ENCODE measurements at places on chromosomes 2 and 18. TPM values are rescaled to one million over a fixed set of nuclear protein-coding genes. Genes with fewer than 3 reads are reported as not detected.

The SOX11 gene
- total RNA-seq: not detected

The ZNF892 gene
- 6.4 TPM for total RNA-seq

The CCDC178 gene
- total RNA-seq: not detected

The FOXI3 gene
- total RNA-seq: not detected

The FIGN gene
- total RNA-seq: 6.5 TPM

The RAB10 gene
- total RNA-seq: 150 TPM

The RAMP1 gene
- total RNA-seq: not detected

The CFAP65 gene
- not detected for total RNA-seq

The ANKRD36 gene
- 157 TPM for total RNA-seq

The MPV17 gene
- total RNA-seq: 60.1 TPM

The AP1S3 gene
- total RNA-seq: 3.7 TPM

The SERPINB7 gene
- total RNA-seq: not detected

The POTEI gene
- 0.66 TPM for total RNA-seq

The HOXD4 gene
- total RNA-seq: 8.7 TPM

The LOXL3 gene
- 0.72 TPM for total RNA-seq

The CPO gene
- not detected for total RNA-seq

The SDC1 gene
- total RNA-seq: 1.6 TPM

The UGGT1 gene
- total RNA-seq: 120 TPM

The ZBTB7C gene
- under 0.01 TPM for total RNA-seq

The DPP10 gene
- not detected for total RNA-seq

The LYG2 gene
- total RNA-seq: not detected

The COLEC12 gene
- 30.2 TPM for total RNA-seq

The SPDYA gene
- total RNA-seq: 2.7 TPM

The SALL3 gene
- not detected for total RNA-seq

The ANKRD30B gene
- not detected for total RNA-seq
